ENCODE measurements at places on chromosomes 2 and 18.

- peak; percentile 46 for DNase-seq
Observed at GRCh38 chr2:98554116-98554861, 54.0 kb downstream of the COA5 start.

GRCh38 chr2:160889439-160890170 lies 270.6 kb upstream of the TANK start:
- no peak for DNase-seq

- DNase-seq = no peak
Observed at GRCh38 chr2:168176402-168176801, 71.0 kb downstream of the STK39 start.

DNA sequence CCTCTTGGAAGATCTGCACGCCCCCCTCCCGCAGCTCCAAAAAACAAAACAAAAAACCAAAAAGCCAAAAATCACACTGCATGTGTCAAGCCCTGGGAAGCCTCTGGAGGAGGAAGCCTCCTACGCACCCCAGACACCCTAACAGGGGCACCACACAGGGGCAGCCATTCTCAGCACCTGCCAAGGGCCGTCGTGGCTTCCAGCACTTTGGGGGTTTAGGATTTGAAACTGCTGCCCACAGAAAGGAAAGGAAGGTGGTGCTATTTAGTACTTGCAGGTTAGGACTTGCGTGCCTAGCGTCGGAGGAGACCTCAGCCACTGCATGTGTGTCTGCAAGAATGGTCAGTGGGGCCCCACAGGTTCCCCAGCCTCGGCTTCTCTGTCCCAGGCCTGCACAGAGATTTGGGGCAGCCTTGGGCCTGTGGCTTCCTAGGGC lies 419 bp upstream of the GPR55 start:
- DNase-seq = peak; percentile 73

- peak; percentile 53 for DNase-seq
Observed at GRCh38 chr2:22904126-22904684, 480.8 kb upstream of the KLHL29 start.

GRCh38 chr2:5925604-5926003 lies 233.4 kb downstream of the SOX11 start:
- DNase-seq = no peak

GRCh38 chr2:132936791-132937190 lies 266.8 kb upstream of the LYPD1 start:
- no peak for DNase-seq

GRCh38 chr2:119134775-119135174 lies 23.8 kb downstream of the C1QL2 start:
- DNase-seq = no peak

GRCh38 chr2:180943275-180943674 lies 37.1 kb upstream of the UBE2E3 start:
- DNase-seq = no peak

DNA sequence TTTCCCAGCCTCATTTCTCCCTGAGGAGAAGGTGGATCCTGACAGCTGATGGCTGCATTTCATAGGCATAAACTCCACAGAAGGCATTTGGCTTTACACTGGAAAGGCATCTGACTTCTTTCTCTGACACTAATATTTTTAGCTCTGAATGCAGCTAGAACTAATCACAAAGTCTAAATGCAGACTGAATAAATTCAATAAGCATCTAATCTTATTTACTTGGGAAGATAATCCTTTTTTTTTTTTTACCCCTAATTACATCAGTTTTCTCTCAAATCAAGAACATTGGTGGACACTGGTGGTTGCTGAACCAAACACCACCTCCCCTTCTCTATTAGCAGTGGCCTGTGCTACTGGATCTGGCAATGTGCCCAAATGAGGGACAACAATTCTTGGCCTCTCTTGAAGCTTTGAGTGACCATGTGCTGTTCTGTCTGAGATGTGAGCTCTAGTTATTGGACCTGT lies 50.9 kb upstream of the CD226 start:
- no peak for DNase-seq

DNA sequence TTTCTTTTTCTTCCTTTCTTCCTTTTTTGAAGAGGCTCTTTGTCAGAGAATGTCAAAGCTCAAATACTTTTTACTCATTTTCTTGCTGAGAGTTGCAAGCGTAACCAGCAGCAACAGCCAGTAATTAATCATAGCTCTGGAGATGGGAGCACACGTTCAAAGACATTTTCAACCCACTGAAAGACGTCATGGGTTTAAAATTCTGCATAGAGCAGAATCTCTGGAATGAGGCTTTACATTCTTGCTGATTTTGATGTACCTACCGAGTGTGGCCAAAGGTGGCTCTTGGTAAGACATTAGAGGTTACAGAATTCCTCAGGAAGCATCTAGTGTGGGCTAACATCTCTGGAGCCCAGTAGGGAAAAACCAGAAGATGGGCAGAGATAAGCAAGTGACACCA lies 292.5 kb downstream of the MTX2 start:
- no peak for DNase-seq

DNA sequence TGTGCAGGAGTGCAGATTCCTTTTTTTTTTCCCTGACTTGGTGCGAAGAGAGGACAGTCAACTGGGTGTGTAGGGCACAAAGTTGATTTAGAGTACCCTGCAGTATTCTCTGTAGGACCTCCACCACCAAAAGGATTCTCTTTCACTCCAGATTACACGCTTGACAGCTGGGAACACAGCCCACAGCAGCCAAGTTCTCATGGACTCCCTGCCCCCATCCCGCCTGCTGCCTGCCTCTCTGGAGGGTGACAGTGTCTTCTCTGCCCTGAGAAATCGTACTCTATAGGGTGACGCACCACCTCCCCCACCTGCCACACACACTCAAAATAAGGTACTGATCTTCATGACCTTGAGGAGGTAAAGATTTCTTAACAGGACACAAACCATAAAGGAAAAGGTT lies 26.6 kb upstream of the IHH start:
- no peak for DNase-seq

- DNase-seq = no peak
Observed at GRCh38 chr18:59414111-59414653, 55.1 kb upstream of the LMAN1 start.

DNA sequence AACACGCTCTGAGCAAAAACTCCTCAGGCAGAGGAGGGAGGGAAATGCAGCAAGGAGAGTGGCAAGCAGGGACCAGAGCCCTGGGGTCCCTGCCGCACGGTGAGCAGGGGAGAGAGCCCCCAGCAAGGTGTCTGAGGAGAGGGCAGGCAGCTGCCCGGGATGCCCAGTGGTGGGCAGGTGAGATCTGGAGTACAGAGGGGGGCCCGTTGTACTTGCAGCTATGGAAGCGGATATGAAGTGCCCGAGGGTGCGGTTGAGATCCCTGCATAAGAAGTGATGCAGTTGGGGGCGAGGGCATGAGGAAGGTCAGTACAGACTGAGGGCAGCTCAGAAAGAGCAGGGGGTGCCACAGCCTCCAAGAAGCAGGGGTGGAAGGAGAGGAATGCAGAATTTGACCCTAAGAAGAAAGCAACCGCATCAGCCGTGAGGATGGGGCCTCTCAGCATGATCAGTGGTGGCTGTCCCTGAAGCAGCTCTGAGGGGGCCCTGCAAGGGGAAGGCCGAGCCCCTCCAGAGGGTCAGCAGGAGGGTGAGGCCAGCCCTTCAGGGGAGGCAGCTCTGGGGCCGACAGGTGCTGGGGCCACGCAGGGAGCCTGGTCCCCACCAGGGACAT lies 29.4 kb downstream of the MTERF4 start:
- DNase-seq = no peak

DNA sequence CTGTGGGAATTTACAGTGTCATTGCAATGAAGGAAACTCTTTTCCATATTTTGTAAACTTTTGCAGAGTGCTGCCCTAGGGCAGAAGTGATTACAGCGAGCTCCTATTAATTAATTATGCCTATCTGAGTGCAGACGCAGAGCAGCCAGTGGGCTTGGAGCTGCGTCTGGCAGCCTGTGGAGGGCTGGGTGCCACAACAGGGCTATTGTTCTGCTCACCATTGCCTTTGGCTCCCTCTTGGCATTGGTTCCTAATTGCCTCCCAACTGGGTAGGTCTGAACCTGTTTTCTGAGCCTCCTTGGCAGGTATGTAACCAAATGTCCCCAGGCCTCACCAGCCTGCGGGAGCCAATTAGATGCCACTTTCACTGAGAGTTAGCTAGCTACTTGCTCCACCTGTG lies 25.6 kb upstream of the ITGB6 start:
- no peak for DNase-seq

DNA sequence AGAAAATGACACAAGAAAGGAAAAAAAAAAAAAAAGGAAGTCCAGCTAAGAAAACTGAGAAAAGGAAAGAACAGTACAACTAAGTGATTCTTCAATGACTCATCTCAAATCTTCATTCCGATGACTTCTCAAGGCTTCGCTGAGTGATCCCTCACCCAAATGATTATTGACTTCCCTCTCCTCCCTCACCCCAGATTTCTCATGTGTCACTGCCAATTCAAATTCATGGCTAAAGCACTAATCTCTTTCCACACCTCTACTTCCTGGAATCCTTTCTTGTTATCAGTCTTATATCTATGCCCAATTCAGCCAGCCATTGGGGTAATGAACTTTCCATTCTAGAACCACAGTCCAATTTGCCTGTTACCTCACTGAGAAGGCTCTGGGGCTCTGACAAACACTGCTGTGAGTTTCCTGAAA lies 7.2 kb upstream of the ABCB11 start:
- no peak for DNase-seq

- DNase-seq = no peak
Observed at GRCh38 chr18:79489899-79490625, 94.3 kb downstream of the NFATC1 start.

GRCh38 chr18:24065906-24066305 lies 51.4 kb downstream of the TTC39C start:
- no peak for DNase-seq

GRCh38 chr2:71276311-71277146 lies 49.6 kb upstream of the PAIP2B start:
- peak; percentile 94 for DNase-seq

- DNase-seq = no peak
Observed at GRCh38 chr2:156522864-156523440, 86.8 kb downstream of the GPD2 start.

DNA sequence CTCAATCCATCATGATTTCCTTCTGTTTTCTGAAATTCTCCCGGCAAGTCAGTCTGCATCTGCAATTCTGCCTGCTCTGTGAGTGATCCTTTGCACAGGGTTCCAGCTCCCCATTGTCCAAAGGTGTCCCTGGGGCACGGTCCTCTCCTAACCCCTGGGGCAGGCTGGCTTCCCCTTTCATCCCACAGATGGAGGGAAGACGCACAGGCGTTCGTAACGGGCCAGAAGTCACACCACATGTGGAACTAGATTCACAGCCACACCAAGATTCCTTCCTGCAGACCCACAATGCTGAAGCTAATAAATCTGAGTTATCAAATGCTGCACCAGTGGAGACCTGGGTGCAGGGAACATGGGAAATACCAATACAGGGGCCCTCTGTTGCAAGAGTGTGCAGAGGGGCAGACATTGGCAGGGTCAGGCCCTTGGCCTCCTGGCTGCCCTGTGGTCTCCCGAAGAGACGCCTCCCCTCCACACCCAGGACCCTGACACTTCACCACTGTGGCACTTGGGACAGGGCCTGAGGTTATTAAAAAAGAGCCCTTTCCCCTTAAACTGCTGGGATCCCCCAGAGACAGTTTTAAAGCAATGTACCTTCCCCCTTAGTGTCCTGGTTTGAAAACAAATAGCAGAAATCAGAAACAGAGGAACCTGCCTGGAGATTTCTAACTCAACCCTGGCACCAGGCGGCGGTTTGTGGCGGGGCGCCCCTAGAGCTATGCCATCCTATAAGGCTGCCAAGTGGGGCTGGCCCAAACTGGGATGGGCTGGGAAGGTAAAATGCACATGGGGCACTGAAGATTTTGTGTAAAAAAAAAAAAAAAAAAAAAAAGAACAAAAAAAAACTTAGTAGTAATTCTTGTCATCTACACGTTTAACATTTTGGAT lies 15.4 kb downstream of the ZNF516 start:
- peak; percentile 33 for DNase-seq

GRCh38 chr18:77134611-77135010 lies 2.0 kb upstream of the MBP start:
- peak; percentile 40 for DNase-seq

- DNase-seq = no peak
Observed at GRCh38 chr2:120634533-120634932, 101.1 kb upstream of the GLI2 start.

DNA sequence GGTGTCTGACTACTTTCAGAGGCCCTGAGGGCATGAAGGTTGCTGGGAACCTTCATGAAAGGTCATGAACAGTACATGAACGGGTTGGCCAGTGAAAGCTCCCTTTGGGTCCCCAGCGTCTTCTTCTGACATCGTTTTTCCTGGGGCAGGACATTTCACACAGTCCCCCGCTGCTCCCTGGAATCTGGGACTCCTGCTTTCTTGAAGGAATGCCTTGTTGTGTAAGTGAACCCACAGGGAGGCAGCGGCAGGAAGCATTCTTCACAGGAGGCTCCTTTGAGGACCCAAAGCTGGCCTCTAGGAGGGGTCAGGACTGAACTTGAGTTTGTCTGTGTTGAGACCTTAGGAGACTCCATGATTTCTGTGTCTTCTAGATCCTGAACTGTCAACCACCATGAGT lies 144.3 kb downstream of the KCNE4 start:
- DNase-seq = no peak

GRCh38 chr2:240356700-240357640 lies 78.5 kb upstream of the GPC1 start:
- DNase-seq = no peak

GRCh38 chr18:2412281-2412680 lies 159.0 kb downstream of the METTL4 start:
- no peak for DNase-seq

DNA sequence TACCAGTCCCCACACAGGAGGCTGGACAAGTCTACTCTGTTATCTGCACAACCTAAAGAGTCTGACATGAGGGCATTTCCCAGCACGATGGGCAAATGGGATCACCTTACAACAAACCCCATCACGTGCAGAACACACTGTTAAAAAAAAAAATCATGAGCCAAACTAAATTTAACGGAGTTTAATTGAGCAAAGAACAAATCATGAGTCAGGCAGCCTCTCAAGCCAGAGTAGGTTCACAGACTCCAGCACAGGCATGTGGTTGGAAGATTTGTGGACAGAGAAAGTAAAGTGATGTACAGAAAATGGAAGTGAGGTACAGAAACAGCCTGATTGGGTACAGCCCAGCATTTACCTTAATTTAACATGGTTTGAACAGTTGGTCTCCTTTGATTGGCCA lies 59.9 kb downstream of the KYNU start:
- DNase-seq = no peak

DNA sequence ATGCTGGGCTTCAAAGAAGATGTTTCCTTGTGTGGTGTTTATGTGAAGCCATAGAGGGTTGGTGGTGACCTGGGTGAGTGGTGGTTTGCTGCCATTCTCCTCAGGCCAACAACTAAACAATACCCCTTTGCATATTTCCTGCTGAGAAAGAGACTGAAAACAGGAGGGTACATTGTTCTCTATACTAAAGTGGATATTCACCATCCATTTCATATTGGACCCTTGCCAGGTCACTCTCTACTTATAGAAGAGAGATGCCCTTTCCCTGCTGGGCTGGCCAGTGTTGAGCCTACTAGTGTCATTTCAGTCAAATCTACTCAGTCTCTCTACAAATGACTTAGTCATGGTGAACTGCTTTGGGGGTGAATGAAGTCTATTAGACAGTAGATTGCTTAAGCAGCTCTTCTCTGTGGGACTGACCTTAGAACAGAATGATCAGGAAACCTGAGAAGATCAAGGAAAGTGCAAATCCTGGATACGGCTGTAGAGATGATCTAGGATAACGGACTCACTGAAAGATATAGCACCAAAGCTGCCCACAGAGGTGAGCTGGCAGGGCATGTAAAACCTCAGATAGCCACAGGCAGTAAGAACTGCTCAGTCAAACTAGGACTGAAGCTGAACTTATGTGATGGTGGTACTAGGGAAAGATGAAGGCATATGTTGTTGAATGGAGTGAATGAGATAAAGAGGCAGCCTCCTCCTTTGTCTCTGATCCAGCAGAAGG lies 154.9 kb downstream of the MYO3B start:
- DNase-seq = no peak

- DNase-seq = no peak
Observed at GRCh38 chr2:162328424-162329157, 10.1 kb upstream of the IFIH1 start.
